ENCODE measurements at places on chromosomes 7 and 10.
A peak's percentile ranks its signal among the peaks of the same experiment; 100 is the strongest.

DNA sequence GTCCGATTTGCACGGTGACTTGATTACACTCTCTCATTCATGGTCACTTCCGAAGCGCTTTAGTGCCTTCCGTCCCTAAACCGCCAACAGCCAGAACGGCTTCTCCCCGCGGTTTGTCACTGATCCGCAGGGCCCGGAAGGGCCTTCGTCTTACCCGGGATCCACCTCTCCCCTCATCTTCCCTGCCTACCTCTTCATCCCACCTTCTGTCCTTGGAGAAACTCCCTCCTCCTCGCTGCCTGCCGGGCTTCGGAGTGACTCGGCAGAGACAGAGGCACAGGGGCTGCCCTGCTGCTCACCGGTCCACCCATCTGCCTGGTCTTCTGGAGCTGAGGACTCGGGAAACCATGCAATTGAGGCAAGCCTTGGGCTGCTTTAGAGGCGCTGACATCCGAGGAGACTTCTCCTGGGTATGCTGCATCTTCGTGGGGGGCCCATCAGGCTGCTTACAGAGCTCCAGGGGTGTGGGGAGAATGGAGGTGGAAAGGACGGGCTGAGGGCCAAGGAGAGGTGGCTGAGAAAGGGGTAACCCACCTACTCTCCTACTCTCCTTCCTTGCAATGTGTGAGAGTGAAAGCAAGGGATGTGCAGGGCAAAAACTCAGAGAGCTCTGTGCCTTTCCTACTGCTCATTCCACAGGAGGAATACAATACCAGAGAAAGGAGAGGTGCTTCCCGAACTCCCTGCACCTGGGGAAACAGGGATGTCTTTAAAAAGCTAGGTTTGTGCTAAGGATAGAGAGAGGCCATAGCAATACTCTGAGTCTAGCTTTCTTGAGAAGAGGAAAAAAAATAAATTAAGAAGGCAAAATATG is 1.0 kb upstream of the HOXA11 start:
- no peak for DNase-seq

- DNase-seq, result no peak
Measured at GRCh38 chr7:5361446-5362127, 62.0 kb downstream of the TNRC18 start.

DNA sequence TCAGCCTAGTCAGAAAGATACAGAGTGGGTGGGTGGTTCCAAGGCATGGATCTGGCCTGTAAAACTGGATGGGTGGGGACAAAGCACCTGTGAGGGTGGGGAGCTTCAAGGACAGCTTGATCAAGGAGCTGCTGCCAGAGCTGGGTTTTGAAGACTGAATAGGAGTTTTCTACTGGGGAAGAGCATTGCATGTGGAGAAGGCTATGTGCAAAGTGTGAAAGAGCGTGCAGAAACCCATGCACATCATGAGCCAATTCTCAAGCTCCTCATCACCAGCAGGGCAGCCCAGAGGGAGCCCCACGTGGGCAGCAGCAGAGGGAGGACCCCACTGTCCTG is 58.6 kb downstream of the PDGFA start:
- no peak for DNase-seq

DNA sequence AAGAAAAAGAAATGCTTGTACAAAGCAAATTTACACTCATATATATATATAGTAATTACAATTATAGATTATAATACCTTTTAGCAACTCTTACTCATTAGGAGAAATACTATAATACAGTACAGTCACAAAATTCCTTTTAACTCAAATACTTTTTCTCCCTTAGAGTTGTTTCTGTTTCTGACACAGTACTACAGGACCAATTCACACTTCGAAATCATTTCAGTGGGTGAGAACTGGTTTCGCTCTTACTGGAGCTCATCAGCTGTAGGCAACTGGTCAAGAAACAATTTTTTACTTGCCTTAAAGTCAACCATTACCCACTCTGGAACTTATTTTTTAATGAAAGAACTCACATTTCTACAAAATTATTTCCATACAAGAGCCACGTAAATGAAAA is 6.0 kb downstream of the CCDC186 start:
- DNase-seq, result no peak

GRCh38 chr7:82821037-82821436 is 341.6 kb downstream of the PCLO start:
- no peak for DNase-seq

GRCh38 chr7:36208426-36208825 is 55.4 kb downstream of the EEPD1 start:
- no peak for DNase-seq

- DNase-seq, result no peak
Measured at GRCh38 chr7:3432911-3433310, 131.9 kb downstream of the SDK1 start.

GRCh38 chr7:77674878-77675277 is 21.4 kb upstream of the RSBN1L start:
- peak; percentile 31 for DNase-seq

DNA sequence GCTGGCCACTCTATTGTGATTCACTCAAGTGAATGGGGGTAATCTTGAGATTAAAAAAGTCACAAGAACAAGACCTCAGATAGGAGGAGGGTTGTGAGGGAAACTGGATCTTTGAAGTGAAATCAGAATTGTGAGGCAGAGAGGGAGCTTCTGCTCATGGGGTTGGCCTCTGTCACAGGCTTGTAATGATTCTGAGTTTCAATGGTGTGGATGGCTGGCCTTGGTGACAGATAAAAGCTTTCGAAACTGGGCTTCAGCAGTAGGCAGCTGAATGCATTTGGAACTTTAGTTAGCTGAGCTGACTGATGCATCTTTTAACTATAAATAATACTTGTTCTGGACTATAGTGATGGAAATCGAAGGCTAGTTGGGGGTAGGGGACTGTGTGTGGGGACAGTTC is 12.2 kb downstream of the TAS2R60 start:
- DNase-seq, result no peak

GRCh38 chr7:152145853-152146466 is 120.5 kb downstream of the GALNT11 start:
- peak; percentile 54 for DNase-seq

- DNase-seq, result no peak
Measured at GRCh38 chr10:105973360-105973759, 1191.1 kb downstream of the SORCS1 start.

- no peak for DNase-seq
Measured at GRCh38 chr10:58741673-58742072, 229.0 kb downstream of the BICC1 start.

DNA sequence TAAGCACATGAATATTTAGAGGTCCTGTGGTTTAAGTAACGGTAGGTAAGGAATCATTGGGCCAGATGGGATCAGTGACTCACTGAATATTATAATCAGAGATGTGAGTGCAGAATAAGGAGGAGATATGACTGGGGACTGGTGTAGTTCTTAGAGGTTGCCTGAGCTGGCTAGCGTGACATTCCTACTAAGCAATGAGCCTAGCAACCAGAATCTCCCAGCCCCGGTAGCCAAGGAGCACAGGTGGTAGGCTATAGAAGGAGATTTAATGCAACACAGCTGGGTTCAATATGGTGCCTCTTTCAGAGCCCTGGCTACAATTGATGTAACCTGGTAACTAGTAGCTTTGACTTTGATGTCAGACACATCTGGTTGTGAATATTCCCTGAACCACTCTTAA is 641.6 kb downstream of the AUTS2 start:
- no peak for DNase-seq

GRCh38 chr7:132450696-132451095 is 125.6 kb downstream of the PLXNA4 start:
- no peak for DNase-seq

GRCh38 chr7:111953611-111954010 is 252.6 kb downstream of the DOCK4 start:
- DNase-seq, result peak; percentile 13

DNA sequence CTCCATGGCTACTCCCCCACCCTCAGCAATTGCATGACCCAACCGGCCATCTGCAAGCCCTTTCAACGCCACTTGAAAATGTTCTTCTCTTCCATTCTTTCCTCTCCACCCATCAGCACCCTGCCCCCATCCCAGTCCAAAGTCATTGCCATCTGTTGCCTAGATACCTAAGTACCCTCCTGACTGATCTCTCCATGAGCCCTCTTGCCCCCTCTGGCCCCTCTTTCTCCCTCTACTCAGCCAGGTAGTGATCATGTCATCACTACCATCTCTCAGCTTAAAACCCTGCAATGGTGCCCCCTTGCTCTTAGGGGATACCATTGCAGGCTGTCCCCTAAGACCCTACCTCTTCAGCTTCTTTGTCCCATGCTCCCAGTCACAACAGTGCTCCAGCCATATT is 30.5 kb upstream of the BTRC start:
- DNase-seq, result no peak

DNA sequence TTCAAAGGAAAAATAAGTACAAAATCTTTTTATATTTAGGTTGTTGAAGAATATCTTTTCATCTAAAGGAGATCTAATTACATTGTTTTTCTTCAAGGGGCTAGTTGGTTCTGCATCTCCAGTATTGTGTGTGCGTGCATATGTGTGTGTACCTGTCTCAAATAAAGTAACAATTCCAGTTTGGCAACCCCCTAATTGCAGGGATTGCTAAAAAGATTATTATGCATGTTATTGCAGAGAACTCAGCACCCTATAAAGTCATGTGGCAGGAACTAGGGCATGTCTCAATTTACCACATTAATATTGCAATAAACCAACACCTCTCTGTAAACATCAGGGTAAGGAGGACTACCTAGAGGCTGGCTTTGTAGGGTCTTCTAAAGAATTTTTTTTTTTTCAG is 37.0 kb downstream of the MRPS33 start:
- DNase-seq, result no peak

GRCh38 chr10:61470740-61471139 is 17.6 kb upstream of the TMEM26 start:
- no peak for DNase-seq

DNA sequence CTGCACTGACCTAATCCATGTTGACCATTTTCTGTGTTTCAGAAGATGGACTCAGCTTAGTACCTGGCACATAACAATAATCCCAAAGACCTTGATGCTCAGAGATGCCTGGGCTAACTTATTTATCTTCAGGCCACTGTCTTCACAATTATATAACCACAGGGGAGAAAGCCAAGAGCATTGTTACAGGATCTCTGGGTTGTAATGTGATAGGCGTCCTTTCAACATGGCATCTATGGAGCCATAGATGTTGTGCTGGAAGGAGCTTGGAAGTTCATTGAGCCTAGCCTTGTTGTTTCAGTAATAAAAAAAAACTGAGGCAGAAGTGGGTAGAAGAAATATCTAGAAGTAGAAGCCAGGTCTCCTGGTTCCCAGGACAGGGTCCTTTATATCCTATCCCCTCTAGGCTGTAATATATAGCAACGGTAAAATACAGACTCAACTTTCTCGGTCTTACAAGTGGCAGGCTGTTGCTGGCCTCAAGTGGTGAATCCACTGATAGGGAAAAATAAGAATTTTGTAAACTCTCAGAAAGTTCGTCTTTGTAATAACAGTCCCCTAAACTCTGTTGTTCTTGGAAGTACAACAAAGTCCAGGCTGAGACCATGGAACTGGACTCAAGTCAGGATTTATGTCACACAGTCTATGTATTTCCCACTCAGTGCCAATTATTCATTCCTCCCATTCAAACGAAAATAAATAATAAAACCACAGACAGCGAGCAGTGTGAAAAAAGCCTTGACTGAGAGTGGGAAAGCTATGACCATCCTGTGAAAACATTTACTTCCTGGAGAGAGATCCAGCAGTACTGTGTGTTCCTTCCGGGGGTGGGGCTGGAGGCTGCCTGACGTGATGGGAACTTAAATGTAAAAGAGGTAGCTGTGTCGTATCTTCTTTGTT is 277.6 kb downstream of the REEP3 start:
- no peak for DNase-seq

GRCh38 chr10:775245-776075 is 86.0 kb upstream of the DIP2C start:
- DNase-seq, result no peak

GRCh38 chr7:103071000-103071399 is 3.6 kb downstream of the FBXL13 start:
- DNase-seq, result no peak

DNA sequence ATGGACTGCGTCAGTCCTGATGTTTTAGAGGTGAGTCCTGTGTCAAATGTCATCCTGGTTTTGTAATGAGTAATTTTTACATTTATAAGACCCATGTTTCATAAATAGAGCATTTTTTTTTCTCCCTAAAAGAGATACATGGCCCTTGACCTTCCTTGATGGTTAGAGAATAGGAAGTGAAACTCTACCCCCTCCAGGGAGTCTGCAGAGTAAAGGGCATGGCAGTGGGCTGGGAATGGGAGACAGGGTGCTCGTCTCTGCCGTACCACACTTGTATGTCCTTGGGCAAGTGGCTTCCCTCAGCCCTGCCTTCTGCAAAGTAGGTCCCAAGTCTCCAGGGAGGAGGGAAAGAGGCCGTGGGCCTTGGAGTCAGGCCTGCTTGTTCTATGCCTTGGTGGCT is 63.9 kb downstream of the WDFY4 start:
- no peak for DNase-seq

GRCh38 chr7:94003446-94004023 is 620 bp downstream of the BET1 start:
- peak; percentile 21 for DNase-seq

- no peak for DNase-seq
Measured at GRCh38 chr7:122018032-122018431, 126.0 kb downstream of the AASS start.

- DNase-seq, result no peak
Measured at GRCh38 chr10:34960983-34961382, 129.2 kb downstream of the CUL2 start.

DNA sequence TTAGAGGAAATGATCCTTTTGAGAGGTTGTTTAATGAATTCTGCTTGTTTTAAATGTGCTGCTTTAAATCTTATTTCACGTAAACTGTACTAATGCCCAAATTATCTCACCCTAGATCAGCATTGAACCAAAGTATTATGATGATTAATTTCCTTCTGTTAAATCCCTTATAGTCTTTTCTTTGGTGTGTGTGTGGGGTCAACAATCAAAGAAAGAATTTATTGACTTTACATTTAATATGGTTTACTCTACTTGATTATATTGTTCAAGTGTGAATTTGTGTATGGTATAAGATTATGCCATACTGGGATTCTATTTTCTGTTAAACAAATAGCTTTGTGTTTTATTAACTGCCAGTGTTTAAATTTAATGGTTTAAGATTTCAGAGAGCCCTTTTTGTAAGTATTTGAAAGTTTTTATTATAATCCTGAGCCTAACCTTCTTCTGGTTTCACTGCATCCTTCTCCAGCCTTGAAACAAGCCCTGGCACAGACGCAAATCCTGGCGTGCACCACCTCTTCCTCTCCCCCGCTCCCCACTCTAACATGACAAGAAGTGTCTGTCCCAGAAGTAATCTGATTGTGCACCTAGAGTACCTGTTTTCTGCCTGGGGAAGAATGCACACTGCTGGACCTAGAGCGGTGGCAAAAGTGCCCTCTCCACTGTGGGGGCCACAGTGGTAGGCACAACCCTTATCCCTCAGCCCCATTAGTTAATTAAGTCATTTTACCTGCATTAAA is 70.6 kb downstream of the KAT6B start:
- DNase-seq, result no peak

- DNase-seq, result no peak
Measured at GRCh38 chr7:104986628-104987259, 27.3 kb upstream of the KMT2E start.

- no peak for DNase-seq
Measured at GRCh38 chr10:22657566-22658225, 56.7 kb downstream of the PIP4K2A start.

Measured in activated CD8-positive, alpha-beta T cell treated with anti-CD3 and anti-CD28 coated beads for 36 hours (primary cell).